RPMI7951 (cell line): ENCODE measurements at places on chromosomes 11 and 22. TPM values are rescaled to one million over a fixed set of nuclear protein-coding genes. Genes with fewer than 3 reads are reported as not detected.

C11orf87 gene
- total RNA-seq, result not detected in 2 replicates

TYR gene
- total RNA-seq, result 2.0 and 2.3 TPM in 2 replicates

MYEOV gene
- total RNA-seq, result 8.3 and 9.5 TPM in 2 replicates

TMEM25 gene
- total RNA-seq, result 0.84 and 4.2 TPM in 2 replicates

INSC gene
- total RNA-seq, result 0.20 TPM in 1 of 2 replicates, not detected in the other

SCGB1D2 gene
- not detected in 2 replicates for total RNA-seq

MAPK8IP2 gene
- total RNA-seq, result under 0.01 and 0.39 TPM in 2 replicates

KCNE3 gene
- 1.3 and 1.9 TPM in 2 replicates for total RNA-seq

ARVCF gene
- 0.98 and 2.8 TPM in 2 replicates for total RNA-seq

GVQW3 gene
- total RNA-seq, result 2.5 and 3.6 TPM in 2 replicates

ST3GAL4 gene
- total RNA-seq, result 99.7 and 108 TPM in 2 replicates

RIMBP3C gene
- total RNA-seq, result 0.20 TPM in 1 of 2 replicates, not detected in the other

TRPM5 gene
- total RNA-seq, result not detected in 2 replicates

BBOX1 gene
- 0.39 and 0.60 TPM in 2 replicates for total RNA-seq

DYNC2H1 gene
- 13.8 and 18.5 TPM in 2 replicates for total RNA-seq

MRGPRE gene
- not detected in 2 replicates for total RNA-seq

IFTAP gene
- 40.8 and 58.0 TPM in 2 replicates for total RNA-seq

APOA4 gene
- total RNA-seq, result not detected in 2 replicates

NEFH gene
- under 0.01 and 0.20 TPM in 2 replicates for total RNA-seq

SCGB1C1 gene
- total RNA-seq, result not detected in 2 replicates

NR1H3 gene
- 7.9 and 8.4 TPM in 2 replicates for total RNA-seq

SNX32 gene
- total RNA-seq, result 0.20 TPM in 1 of 2 replicates, not detected in the other

ASCL3 gene
- total RNA-seq, result not detected in 2 replicates

ANKK1 gene
- total RNA-seq, result 0.20 and 0.24 TPM in 2 replicates

GGTLC3 gene
- not detected in 2 replicates for total RNA-seq

MMP7 gene
- not detected in 2 replicates for total RNA-seq

FXYD6 gene
- 0.24 and 0.78 TPM in 2 replicates for total RNA-seq

TECTA gene
- 0.12 TPM in 1 of 2 replicates, not detected in the other for total RNA-seq

HEPN1 gene
- total RNA-seq, result not detected in 2 replicates
